ENCODE measurements at places on chromosomes 2 and 18.
A peak's percentile ranks its signal among the peaks of the same experiment; 100 is the strongest.

DNA sequence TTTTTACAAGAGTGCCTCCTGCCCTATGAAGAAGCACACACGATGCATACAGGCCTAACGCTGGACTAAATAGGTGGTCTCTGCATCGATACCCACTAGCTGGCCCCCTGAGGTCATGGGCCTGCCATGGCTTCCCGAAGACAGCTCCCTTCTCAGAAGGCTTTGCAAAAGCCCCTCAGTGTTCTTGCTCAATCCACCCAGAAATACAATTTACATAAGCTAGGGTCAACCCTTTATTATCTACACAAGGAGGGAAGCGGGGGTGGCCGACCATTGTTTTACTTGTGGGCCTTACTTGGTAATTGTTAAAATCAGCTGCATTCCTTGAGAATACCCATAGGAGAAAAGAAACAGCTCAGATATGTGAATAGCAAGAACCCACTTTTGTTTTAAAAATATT, 28.5 kb downstream of the UXS1 start:
- DNase-seq, result no peak

GRCh38 chr18:13136056-13136903, 82.3 kb upstream of the LDLRAD4 start:
- peak; percentile 84 for DNase-seq

DNA sequence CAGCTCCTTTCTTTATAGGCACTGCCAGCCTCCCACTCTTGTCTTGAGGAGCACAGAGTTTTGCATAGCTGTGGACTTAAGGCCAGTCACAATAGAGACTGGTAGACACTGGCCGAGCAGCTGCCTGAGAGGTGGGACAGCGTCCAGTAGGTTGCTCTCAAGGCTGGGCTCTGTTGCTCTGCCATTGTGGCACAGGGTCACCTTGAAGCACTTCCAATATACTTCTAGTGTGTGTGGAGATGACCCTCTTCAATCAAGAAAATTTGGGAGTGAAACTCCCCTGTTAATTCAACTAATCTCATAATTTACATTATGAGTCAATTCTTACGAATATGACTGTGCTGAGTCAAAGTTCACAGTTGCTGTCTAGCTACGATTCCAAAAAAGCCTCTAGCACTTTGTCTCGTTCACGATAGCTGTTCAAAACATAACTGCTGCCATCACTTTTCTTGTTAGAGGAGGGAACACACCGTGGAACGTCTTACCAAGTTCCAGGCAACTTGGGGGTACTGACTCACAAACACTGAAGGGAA, 636.2 kb downstream of the EPHA4 start:
- no peak for DNase-seq

DNA sequence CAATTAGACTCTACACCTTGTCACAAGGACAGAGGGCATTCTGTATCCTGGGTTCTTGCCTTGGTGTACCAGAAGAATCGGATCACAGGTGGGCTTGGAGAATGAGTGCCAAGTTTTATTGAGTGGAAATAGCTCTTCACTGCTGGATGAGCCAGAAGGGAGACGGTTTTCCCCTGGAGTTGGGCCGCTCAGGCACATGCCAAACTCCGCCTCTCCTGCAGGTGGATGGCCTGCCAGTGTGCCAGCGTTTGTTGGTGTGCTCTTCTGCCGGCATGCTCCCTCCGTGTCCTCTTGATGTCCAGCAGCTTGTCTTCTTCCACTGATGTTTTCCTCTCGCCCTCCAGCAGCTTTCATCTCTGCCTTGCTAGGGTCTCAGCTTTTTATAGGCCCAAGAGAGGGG, 115.5 kb upstream of the RAB27B start:
- no peak for DNase-seq

DNA sequence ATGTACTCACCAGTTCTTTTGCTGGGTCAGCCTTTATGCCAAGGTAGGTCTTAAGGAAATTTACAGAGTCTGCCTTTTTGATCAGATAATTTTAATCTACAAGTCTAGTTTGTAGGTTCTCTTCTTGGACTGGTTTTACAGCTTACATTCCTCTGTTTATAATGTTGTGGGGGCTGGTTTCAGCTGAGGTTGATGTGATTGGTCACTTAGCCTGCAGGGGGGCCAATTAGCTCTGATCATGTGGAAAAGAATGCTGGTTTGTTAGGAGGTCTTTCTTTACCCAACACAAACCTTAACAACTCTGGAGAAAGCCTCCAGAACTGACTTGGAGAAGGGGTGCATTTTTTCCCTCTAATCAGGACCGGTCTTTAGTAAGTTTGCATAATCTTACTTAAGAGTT, at the start of gene KCNJ13:
TSS of gene KCNJ13 (minus strand) at position 131 of the 400 bp plus-strand sequence. CDS start 5,203 bp downstream, outside the sequence.
- DNase-seq, result no peak

DNA sequence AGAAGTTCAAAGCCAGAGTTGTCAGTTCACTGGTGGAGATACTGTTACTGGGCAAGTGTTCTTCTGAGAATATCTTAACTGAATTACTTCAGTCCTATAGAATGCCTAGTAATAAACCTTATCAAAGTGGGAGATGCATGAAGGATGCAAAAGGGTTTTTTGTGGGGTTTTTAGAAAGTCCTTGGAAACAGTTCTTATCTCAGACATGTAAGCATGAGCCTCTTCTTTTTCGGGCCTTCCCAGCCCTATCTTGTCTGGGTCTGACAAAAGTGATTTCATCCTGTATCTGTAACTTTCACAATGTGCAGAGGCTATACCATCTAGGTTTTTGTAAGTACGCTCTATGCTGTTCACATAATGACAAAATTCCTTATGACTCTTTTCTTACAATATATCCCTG, 255.5 kb downstream of the MYO3B start:
- DNase-seq, result no peak

GRCh38 chr2:26861610-26862224, 13.8 kb downstream of the DPYSL5 start:
- DNase-seq, result no peak

DNA sequence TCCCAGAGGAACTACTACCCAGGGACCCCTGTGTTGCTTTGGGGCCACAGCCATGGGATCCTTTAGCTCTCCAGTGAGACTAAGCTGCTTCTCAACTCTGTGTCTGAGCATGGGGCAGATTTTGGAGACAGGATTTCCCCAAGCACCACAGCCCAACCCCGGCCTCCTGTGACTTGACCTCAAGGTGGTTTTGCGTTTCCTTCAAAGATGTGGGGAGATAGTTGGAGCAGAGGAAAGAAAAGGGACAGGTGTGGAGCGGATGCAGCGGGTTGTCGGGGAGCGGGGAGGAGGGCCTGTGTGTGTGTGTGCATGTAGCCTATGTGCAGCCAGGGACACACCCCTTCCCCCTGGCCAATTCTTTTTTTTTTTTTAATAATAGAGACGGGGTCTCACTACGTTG, 10.2 kb downstream of the ARID5A start:
- DNase-seq, result no peak

- no peak for DNase-seq
Measured at GRCh38 chr2:160388464-160389263, 104.9 kb downstream of the RBMS1 start.

- DNase-seq, result peak; percentile 86
Measured at GRCh38 chr2:130824492-130825061, 12.1 kb upstream of the ARHGEF4 start.

GRCh38 chr2:98857001-98857400, 79.0 kb downstream of the CRACDL start:
- DNase-seq, result no peak

DNA sequence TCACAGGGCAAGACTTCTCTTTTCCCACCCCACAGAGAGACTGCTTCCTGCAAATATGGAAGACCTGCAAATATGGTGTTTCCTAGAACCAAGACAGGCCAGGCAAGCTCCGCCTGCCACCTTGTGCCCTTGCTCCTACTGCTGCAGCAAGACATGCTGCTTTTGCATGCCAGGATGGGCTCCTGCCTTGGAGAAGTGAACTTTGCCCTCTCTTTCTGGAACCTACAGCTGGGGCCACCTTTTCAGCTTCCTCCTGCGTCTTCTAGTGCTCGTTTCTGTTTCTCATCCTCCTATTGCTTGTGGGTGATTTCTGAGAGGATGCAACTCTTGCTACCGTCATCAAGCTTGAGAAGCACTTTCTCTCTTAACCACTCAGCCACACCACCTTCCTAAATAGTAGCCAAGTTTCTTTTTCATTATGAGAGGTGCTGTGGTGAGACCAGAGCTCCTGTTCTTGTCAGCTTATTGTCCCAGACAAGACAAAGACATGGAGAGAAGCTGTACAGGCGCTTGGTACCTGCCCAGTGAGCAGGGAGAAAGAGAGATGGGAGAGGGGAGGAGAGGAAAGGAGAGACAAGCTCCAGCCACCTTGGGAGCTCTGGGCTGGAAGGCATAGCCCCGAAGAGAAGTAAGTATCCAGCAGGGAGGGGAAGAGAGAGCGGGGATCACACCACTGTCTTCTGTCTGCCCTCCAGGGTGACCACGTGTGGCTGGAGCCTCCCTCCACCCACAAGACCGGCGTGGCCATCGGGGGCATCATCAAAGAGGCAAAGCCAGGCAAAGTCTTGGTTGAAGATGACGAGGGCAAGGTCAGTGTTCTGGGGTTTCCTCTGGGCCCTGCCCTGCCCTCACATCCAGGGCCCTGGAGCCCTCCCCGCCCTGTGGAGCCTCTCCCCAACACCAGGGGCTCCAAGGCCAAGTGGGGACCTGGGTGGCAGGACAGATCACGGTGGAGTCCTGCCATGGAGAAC, 28.3 kb downstream of the MYO7B start:
- peak; percentile 19 for DNase-seq

- peak; percentile 12 for DNase-seq
Measured at GRCh38 chr2:161423421-161424393, 7.6 kb downstream of the TBR1 start.

- peak; percentile 5 for DNase-seq
Measured at GRCh38 chr18:25896178-25896780, 194.1 kb downstream of the SS18 start.

DNA sequence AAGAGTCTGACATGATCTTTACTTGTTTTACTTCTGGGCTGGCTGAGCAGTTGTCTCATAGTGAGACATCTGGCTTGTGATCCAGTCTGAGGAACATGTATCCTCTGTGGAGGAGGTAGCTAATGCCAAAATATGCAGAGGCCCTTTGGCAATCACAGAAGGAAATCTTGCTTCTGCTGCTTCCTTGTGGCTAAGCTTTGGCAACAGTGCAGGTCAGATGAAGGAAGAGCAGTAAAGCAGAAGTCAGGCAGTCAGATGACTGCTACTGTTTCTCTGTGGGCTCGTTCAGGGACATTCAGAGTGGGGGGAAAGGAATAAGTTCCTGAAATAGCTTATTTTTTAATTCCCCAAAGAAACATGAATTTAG, 22.3 kb downstream of the DOK1 start:
- DNase-seq, result no peak

- DNase-seq, result no peak
Measured at GRCh38 chr18:58408665-58409064, 220.2 kb downstream of the ALPK2 start.

DNA sequence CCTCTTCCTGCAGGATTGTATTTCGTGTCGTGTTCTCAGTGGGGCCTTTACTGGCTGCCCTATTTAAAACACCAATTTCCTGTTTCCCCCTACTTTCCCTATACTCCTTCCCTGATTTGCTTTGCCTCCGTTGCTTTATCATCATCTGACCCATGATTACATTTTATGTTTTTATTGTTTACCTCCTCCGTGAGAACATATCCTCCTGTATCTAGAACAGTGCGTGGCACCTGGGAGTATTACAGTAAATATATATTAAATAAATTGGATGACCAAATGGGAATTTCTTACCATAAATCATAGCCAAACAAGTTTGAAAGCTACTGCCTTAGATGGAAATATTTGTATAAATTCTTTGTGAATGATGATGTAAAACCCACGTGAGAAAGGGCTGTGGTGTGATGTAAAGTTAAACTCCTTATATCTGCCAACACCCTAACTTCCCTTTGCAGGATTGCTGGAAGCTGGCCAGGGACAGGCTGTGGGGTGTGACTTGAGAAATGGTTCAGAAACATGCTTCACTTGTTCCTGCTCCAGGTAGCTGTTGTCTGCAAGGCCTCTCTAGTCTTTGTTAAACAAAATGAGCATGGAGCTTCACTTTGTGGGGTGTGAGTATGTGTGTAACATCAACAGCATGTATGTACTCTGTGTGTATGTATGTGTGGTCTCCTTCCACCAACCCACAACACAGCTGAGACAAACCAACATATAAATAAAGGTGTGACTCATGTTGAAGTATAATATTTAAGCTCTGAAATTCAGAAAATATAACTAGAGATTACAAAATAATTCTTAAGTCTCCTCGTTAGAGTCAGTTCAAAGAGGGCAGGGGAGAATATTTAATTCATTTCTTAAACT, 40.3 kb downstream of the LHCGR start:
- no peak for DNase-seq

- DNase-seq, result no peak
Measured at GRCh38 chr18:35880788-35881455, 91.6 kb upstream of the RMP24 start.

- DNase-seq, result no peak
Measured at GRCh38 chr2:42961961-42962360, 169.6 kb upstream of the HAAO start.

DNA sequence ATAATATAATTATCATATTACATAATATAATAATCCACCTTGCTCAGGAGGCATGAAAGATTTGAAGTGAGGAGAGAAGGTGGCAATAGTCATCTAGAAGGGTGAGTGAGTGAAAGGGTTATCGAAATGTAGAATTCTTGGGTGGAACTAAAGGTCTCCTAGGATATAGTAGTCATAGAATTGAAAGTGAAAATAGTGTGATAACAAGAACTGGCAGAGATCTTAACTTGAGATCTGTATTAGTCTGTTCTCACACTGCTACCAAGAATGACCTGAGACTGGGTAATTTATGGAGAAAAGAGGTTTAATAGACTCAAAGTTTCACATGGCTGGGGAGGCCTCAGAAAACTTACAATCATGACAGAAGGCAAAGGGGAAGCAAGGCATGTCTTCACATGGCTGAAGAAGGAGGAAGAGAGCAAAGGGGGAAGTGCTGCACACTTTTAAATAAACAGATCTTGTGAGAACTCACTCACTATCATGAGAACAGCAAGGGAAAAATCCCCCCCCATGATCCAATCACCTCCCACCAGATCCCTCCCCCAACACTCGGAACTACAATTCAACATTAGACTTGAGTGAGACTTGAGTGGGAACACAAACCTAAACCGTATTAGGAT, 351.5 kb downstream of the NR4A2 start:
- no peak for DNase-seq

- DNase-seq, result no peak
Measured at GRCh38 chr18:38042211-38042890, 476.8 kb upstream of the CELF4 start.

DNA sequence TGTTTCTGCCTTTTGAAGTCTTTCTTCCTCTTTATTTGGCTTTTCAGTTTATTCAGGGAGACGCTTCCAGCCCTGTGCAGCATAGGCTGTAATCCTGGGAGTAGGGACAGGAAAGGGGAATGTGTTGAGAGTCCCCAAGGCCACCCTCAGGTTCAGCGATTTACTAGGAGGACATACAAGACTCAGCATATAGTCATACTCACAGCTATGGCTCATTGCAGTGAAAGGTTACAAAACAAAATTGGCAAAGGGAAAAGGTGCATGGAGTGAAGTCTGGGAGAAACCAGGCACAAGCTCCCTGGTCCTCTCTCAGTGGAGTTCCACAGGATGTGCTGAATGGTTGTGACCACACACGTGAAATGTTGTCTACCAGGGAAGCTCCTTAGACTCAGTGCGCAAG, 49.6 kb upstream of the ZNF638 start:
- DNase-seq, result no peak
